ENCODE measurements at places on chromosomes 11 and 22. TPM values are rescaled to one million over a fixed set of nuclear protein-coding genes. Genes with fewer than 3 reads are reported as not detected.

- no peaks in the 10 kb centered on the region for H3K36me3 ChIP-seq
- no peak for DNase-seq
- H3K4me1 ChIP-seq: peaks cover 4% of the 10 kb centered on the region
- H3K27ac ChIP-seq: no peak within 1 kb of the TSS
Measured at GRCh38 chr11:119346605-119347004, at the start of gene MFRP. Gene MFRP (minus strand): TSS chr11:119346705. CDS start chr11:119346513, 192 bp downstream.

- no peaks in the 10 kb centered on the region for H3K36me3 ChIP-seq
- peaks cover 40% of the 10 kb centered on the region for H3K27me3 ChIP-seq
- no peaks in the 10 kb centered on the region for H3K4me1 ChIP-seq
- DNase-seq: no peak
Measured at GRCh38 chr22:38850399-38850798, 6.6 kb upstream of the NPTXR start.

GRCh38 chr11:110582728-110583432 lies 129.4 kb downstream of the ARHGAP20 start:
- H3K27me3 ChIP-seq: peaks cover 5% of the 10 kb centered on the region
- no peaks in the 10 kb centered on the region for H3K36me3 ChIP-seq
- H3K27ac ChIP-seq: no peak overlapping the region
- DNase-seq: no peak
- H3K4me1 ChIP-seq: no peaks in the 10 kb centered on the region
- H3K4me3 ChIP-seq: no peak overlapping the region

DNA sequence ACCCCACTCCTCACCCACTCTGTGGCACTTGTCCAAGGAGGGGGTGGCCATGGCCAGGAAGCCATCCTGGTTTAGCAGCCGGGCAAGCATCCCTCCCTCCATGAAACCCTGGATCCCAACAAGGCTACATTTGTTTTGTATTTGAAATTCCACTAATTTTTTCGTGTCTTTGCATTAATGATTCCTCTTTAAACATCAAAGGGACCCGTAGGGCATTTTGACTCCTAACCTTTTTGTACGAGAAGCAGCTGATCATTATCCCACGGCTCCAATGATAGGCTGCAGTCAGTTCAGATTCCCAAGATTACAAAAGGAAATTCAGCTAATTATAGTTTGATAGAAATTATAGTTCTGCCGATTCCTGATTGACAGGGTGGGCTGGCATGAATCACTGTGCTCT lies 10.7 kb downstream of the MYEOV start:
- H3K27me3 ChIP-seq: no peaks in the 10 kb centered on the region
- H3K4me1 ChIP-seq: peaks cover 23% of the 10 kb centered on the region
- no peaks in the 10 kb centered on the region for H3K36me3 ChIP-seq
- H3K4me3 ChIP-seq: no peak overlapping the region
- no peak for DNase-seq

DNA sequence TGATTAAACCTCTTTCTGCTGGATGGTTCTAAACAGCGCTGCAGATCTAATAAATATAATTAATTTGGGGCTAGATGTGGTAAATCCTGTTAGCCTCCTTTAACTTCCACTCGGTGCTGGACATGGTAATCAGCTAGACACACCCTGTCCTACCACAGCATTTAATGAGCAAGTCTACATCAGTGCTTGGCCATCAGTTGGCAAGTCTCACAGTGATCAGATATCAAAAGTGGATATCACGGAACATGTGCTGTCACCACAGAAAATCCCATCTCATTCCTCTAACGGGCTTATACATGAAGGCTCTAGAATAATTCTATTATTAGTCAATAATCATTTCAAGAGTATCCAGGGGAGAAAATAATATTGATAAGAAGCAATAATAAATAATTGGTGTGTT lies 5.6 kb upstream of the USP28 start:
- peaks cover 15% of the 10 kb centered on the region for H3K4me1 ChIP-seq
- H3K4me3 ChIP-seq: no peak overlapping the region
- H3K27ac ChIP-seq: no peak overlapping the region
- H3K36me3 ChIP-seq: no peaks in the 10 kb centered on the region

- H3K27me3 ChIP-seq: peaks cover 3% of the 10 kb centered on the region
- H3K4me1 ChIP-seq: peaks cover 32% of the 10 kb centered on the region
- no peaks in the 10 kb centered on the region for H3K36me3 ChIP-seq
- peak; percentile 84 for DNase-seq
Measured at GRCh38 chr11:117809236-117810055, 12.4 kb upstream of the DSCAML1 start.

DNA sequence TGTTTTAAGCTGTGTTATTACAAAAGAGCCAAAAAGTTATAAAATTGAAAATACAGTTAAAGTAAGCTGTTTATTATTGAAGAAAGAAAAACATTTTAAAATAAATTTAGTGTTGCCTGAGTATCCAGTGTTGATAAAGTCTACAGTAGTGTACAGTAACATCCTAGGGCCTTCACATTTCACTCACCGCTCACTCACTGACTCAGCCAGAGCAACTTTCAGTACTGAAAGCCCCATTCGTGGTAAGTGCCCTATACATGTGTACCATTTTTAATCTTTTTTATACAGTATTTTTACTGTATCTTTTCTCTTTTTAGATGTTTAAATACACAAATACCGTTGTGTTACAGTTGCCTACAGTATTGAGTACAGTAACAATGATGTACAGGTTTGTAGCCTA lies 35.0 kb downstream of the POLD3 start:
- H3K4me1 ChIP-seq: peaks cover 6% of the 10 kb centered on the region
- H3K27ac ChIP-seq: no peak overlapping the region
- H3K36me3 ChIP-seq: peaks cover 50% of the 10 kb centered on the region
- no peak overlapping the region for H3K4me3 ChIP-seq

DNA sequence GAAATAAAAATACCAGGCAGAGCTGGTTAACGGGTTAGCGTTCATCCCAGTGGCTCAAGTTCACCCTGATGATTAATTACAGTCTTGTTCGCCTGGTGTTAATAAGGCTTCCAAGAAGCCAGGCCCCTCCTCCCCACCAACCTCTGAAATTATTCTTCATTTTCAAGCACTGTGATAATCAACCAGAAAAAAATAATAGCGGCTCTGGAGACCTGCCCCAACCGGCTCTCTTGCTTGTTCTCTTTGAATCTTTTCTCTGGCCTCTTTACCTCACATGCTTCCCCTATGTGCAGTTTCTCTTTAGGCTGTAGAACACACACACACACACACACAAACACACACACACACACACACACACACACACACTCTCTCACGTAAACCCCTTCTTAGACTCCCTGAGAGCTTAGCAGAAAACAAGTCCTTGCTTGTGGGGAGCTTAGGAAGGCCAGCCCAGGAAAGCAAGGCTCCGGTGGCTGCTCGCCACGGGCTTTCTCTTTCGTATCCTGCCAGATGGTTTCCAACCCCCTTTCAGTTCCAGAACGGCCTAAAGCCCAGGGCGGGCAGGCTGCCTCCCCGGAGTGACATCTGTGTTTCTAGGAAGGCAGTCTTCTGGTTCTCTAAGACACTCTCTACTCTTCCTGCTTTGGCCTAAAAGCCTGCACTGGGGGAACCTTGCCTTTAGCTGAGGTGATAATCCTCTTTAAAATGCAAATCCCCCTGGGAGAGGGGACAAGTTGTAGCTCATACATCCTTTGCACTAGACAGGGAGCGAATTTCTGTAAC lies 106.4 kb upstream of the SESN3 start:
- H3K4me3 ChIP-seq: no peak overlapping the region
- peaks cover 10% of the 10 kb centered on the region for H3K4me1 ChIP-seq
- peak; percentile 90 for DNase-seq
- peaks cover 2% of the 10 kb centered on the region for H3K27me3 ChIP-seq
- H3K27ac ChIP-seq: no peak overlapping the region

- no peak overlapping the region for H3K27ac ChIP-seq
- H3K4me3 ChIP-seq: no peak overlapping the region
- peaks cover 8% of the 10 kb centered on the region for H3K27me3 ChIP-seq
- H3K36me3 ChIP-seq: no peaks in the 10 kb centered on the region
Measured at GRCh38 chr11:60363542-60364470, 14.5 kb upstream of the MS4A7 start.

DNA sequence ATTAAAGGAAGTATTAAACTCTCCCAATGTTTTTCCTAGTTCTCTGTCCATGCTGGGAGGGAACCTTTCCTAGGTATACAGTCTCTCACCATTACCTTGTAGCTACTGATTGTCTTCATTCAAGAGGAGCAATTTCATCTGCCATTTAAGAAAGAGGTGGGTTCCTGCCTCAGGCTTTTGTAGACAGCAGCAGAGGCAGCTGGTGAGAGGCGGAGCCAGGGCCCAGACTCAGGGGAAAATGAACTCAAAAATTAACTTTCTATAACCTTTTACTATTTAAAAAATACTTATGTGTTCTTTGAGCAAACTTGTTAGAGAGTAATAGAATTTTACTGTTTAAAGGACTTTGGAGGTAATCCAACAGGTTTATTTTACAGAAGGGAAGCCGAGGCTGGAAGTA lies 133.0 kb downstream of the SNX19 start:
- H3K27me3 ChIP-seq: peaks cover 1% of the 10 kb centered on the region
- H3K4me1 ChIP-seq: no peaks in the 10 kb centered on the region
- no peaks in the 10 kb centered on the region for H3K36me3 ChIP-seq
- H3K27ac ChIP-seq: no peak overlapping the region
- H3K4me3 ChIP-seq: no peak overlapping the region
- DNase-seq: no peak

DNA sequence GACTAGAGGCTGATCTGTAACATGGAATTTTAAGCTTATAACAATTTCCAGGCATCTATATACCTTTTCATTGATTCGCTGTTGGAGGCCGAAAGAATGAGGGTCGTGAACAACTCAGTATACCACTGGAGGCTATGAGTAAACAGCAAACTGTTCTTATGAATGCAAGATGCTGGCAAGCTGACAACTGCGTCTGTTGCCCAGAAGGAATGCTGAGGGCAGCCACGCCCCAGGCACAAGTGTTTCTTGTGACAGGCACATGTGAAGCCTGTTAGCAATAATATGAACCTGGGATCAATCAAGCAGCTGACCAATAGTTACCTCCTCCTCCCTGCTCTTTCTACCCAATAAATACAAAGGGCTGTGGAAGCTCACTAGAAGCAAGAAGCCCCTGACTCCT lies 15.3 kb downstream of the RTCB start:
- no peak for DNase-seq
- peaks cover 75% of the 10 kb centered on the region for H3K36me3 ChIP-seq
- no peaks in the 10 kb centered on the region for H3K27me3 ChIP-seq
- H3K27ac ChIP-seq: no peak overlapping the region
- no peak overlapping the region for H3K4me3 ChIP-seq

DNA sequence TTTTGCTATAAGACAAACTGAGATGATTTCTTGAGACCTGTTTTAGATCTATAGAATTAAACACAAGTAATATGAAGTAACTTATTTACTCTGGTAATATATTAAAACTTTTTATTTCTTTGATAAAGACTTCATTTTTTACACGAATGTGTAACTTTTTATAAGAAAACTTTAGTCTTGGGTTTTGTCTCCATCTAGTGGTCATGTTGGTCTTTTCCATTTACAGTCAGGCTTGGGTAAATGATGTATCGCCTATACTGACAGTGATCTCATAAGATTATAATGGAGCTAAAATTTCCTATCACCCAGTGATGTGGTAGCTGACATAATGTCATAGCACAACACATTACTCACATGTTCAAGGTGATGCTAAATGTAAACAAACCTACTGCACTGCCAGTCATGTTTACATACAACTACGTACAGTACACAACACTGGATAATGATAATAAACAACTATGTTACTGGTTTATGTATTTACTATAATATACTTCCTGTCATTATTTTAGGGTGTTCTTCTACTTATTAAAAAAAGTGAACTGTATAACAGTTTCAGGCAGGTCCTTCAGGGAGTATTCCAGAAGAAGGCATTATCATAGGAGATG lies 7.5 kb upstream of the C11orf97 start:
- H3K36me3 ChIP-seq: peaks cover 3% of the 10 kb centered on the region
- DNase-seq: peak; percentile 77
- H3K4me1 ChIP-seq: no peaks in the 10 kb centered on the region
- H3K4me3 ChIP-seq: no peak overlapping the region

DNA sequence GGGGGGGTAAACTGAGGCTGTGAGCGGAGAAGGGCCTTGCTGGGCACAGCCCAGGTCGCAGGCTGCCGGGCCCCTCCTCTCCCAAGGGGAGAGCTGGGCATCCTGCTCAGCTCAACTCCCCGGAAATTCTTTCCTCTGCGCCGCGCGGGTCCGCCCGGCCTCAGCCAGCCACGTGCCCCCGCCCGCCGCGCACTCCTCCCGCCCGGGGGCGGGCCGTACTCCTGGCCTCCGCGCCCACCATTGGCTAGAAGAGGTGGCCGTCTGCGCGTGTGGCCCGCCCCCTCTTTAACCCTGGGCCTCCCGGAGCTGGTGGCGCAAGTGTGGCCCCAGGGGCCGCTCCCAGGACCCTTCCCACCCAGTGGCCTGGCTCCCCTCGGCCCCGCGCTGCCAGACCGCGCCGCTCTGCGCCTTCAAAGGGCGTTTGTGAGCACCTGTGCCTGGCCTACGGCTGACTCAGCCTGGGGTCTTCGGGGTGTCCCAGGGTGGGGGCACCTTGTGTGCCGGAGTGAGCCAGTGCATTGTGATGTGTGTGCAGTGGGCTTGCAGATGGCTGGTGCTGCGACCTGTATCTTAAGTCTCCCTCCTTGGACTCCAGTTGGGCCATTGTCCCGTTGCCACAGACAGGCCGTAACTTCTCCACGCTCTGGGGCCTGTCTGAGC lies 2.0 kb downstream of the MRGPRF start:
- H3K36me3 ChIP-seq: no peaks in the 10 kb centered on the region
- H3K4me3 ChIP-seq: no peak overlapping the region
- H3K27me3 ChIP-seq: peaks cover 28% of the 10 kb centered on the region
- H3K4me1 ChIP-seq: no peaks in the 10 kb centered on the region

- H3K4me1 ChIP-seq: peaks cover 3% of the 10 kb centered on the region
- no peak overlapping the region for H3K27ac ChIP-seq
- peaks cover 9% of the 10 kb centered on the region for H3K27me3 ChIP-seq
- no peaks in the 10 kb centered on the region for H3K36me3 ChIP-seq
- no peak for DNase-seq
Measured at GRCh38 chr11:85572056-85572455, 55.1 kb downstream of the DLG2 start.

The KIF18A gene
- 15.5 TPM for total RNA-seq

The MS4A18 gene
- total RNA-seq: not detected

The ROBO4 gene
- total RNA-seq: not detected

The CHRNA10 gene
- total RNA-seq: 2.7 TPM

The OR52A1 gene
- total RNA-seq: not detected

The SCN3B gene
- not detected for total RNA-seq

The ZDHHC5 gene
- total RNA-seq: 80.9 TPM
